ENCODE measurements at places on chromosomes 13 and 19. TPM values are rescaled to one million over a fixed set of nuclear protein-coding genes. Genes with fewer than 3 reads are reported as not detected.

KLK5 gene
- total RNA-seq, result 0.08 TPM

CDC42EP5 gene
- 72.4 TPM for total RNA-seq

ZNF506 gene
- 1.8 TPM for total RNA-seq

RAB3A gene
- 2.7 TPM for total RNA-seq

INSR gene
- total RNA-seq, result 12.5 TPM

DLL3 gene
- total RNA-seq, result 0.15 TPM

METTL21C gene
- total RNA-seq, result not detected

HCN2 gene
- 0.10 TPM for total RNA-seq

WDR87 gene
- not detected for total RNA-seq

GDF15 gene
- total RNA-seq, result 529 TPM

ZNF223 gene
- total RNA-seq, result 2.7 TPM

DKKL1 gene
- total RNA-seq, result 0.53 TPM

LIG4 gene
- 4.3 TPM for total RNA-seq

PPM1N gene
- total RNA-seq, result 15.3 TPM

BST2 gene
- total RNA-seq, result 134 TPM

C5AR2 gene
- total RNA-seq, result not detected

RPL36 gene
- 1,347 TPM for total RNA-seq

THSD1 gene
- 0.37 TPM for total RNA-seq

KCNN1 gene
- total RNA-seq, result 0.28 TPM

Data from HT-29 (cell line).